ENCODE measurements at places on chromosomes 3 and 15. TPM values are rescaled to one million over a fixed set of nuclear protein-coding genes. Genes with fewer than 3 reads are reported as not detected.

GRCh38 chr15:58019503-58020376 lies 45.8 kb downstream of the ALDH1A2 start:
- DNase-seq, result no peak

GRCh38 chr3:83189634-83190033 lies 1428.2 kb upstream of the GBE1 start:
- no peak for DNase-seq

DNA sequence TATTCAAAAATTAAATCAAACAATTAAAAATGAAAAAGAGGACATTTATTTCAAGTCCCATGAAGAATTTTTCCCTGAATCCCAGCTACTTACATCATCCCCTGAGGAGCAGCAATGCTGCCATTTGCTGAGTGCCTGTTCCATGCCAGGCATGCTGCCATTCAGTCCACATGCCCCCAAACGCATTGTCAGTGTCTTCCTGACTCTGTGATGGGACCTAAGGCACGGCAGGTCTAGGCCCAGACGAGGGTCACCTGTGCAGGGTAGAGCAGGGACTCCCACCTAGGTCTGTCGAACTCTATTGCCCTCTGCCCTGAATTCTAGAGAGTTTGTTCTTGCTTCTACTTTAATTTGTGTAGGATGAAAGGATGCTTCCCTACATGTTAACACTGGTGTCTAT lies 7.0 kb downstream of the PSTPIP1 start:
- no peak for DNase-seq

DNA sequence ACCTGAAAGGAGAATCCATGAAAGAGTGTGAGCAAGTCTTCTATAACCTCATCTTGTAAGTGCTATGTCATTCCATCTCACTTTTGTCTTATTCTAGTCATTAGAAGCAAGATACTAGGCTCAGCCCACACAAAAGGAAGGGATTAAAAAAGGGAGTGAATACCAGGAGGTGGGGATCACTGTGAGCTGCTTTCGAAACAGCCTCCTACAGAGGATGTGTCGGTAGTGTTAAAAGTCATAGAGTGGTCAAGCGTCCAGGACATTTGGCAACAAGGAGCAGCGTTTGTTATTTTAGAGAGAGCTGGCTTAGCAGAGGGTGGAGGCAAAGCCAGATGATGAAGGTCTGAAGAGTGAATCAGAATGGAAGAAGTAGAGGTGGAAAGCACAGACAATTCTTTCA lies 11.7 kb upstream of the ZNF148 start:
- no peak for DNase-seq

GRCh38 chr3:150761831-150762661 lies 923 bp downstream of the SIAH2 start:
- DNase-seq, result peak; percentile 21

DNA sequence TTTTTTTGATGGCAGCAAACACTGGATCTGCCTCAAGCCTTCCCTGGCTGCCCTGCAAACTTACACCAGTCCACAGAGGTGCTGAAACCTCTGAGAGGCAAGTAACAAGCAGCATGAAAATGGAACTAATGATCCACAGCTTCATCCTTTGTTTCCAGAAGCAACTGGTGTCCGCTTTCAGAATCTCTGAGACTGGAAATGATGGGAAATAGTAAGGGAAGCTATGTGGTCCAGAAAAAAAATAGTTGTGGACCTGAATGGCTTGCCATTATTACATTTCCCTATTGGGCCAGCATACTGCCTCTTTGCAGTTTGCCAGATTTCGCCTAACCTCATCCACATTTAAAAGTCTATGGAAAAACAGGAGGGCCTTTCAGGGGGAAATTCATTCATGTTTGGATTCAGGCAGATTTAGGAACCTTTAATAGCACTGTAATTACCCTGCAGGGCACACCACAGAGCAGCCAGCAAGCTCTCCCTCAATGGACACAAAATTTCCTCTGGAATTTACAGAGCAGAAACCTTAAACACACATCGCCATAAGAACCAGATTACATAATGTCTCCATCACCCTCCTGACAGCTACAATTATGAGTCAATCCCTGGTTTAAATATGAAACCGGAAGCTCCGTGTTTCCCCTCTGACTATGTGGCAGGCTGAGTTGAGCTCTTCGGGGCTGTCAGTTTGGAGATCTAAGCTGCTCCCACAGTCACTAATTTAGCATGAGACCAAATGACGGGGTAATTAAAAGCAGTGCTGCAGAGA lies 134.4 kb downstream of the TMCO5A start:
- DNase-seq, result peak; percentile 46

DNA sequence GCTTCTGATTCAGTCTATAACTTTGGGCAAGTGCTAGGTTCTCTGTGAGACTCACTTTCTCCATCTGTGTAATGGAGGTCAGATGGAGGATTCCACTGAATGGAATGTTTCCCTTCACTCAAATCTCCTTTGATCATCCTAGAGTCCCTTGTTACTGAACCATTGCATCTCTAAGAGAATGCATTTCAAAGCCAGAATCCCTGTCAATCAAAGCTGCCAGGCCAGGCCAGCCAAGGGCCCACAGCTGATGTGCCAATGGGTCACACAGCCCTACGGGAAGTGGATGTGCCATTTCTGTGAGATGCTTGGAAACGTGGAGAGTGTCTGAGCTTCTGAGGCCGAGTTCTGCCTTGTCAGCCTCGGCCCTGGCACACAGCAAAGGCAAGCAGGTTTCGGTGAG lies 32.4 kb downstream of the SCN5A start:
- DNase-seq, result no peak

Gene RGMA
- 0.42 TPM for total RNA-seq

Gene RYR3
- total RNA-seq, result not detected

Gene DLG1
- 45.1 TPM for total RNA-seq

Gene COLQ
- total RNA-seq, result not detected

Gene NR1I2
- total RNA-seq, result 0.12 TPM

Data from NCI-H460 (cell line).